ENCODE measurements at places on chromosomes 2 and 18.

DNA sequence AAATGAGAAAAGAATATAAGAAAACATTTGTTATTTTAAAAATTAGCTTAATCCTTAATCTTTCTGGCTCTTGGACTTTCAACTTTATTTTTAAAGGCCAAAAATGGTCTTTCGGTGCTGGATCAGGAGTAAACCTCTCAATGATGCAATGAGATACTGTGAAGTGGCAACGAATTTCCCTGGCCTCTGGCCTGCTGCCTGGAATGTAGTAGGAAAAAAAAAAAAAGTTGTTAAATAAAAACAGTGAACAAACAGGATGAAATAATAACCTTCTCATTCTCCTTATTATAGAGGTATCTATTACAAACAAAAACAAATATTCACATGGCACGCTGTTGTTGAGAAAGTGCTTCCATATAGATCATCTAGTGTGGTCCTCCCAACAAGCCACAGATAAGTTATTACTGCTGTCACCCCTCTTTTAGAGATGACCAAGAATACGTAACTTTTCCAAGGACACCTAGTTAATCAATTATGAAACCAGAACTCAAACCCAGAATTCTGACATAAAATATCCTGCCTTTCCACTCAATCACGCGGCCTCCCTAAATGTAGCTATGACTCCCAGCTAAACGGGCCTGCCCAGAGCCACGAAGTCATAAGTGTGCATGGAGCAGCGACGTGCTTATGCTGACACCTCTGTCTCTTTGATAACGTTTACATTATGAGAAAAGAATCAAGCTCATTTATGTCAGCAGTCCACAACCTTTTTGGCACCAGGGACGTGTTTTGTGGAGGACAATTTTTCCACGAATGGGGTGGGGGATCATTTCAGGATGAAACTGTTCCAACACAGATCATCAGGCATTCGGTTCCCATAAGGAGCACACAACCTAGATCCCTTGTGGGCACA lies 170.9 kb downstream of the BCL2 start:
- peak; percentile 73 for DNase-seq

- DNase-seq: no peak
Measured at GRCh38 chr2:193876980-193877379, 1682.2 kb upstream of the TMEFF2 start.

GRCh38 chr18:78448106-78448505 lies 531.5 kb upstream of the SALL3 start:
- DNase-seq: no peak

DNA sequence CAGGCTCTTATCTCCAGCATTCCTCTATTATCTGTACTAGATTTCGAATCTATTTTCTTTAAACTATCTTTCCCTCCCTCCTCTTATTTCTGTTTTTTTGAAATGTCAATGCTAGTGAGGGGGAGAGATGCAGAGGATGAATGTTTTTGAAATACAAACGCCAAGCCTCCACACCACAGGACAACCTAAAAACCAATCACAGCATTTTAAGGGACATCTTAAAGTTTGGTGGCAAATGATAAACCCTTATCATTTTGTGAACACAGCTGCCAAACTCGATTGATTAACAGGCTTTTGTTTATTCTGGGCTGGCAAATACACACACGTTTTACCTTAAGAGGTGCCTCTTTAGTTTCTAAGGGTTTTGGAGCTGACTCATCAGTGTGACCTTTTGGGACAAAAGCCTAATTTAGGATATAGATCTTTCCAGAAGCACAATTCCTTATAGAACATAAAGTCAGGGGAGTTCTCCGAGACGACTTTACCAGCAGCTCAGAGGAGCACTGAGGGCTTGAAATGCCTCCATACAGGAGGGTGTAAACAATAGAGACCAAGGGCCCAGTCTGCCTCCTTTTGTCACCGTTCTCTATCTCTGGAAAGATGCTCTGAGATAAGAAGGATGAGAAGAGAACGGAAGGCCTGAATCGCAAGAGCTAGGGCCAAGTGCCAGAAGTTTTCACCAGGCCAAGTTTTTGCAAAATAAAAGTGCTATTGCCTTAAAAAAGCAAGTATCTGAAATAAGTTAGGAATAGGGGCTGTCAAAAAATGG lies 4.2 kb upstream of the MEIS1 start:
- DNase-seq: no peak

DNA sequence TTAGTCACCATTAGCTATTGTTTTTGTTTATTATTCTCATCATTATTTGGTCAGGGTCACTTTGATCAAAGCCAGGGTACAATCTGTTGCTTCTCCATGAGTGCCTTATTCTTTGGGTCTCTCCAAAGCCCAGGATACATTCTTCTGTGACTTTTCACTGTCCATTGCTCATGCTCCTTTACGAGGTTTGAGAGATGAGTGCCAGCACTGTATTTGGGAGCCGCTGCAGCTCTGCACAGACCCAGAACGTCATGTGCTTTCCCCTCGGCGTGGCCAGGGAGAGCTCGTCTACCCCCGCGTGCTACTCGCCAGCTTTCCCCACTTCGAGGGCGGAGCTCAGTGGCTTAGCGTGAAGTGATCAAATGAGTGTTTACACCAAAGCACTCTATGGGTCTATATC lies 123.7 kb downstream of the COL6A3 start:
- peak; percentile 6 for DNase-seq

DNA sequence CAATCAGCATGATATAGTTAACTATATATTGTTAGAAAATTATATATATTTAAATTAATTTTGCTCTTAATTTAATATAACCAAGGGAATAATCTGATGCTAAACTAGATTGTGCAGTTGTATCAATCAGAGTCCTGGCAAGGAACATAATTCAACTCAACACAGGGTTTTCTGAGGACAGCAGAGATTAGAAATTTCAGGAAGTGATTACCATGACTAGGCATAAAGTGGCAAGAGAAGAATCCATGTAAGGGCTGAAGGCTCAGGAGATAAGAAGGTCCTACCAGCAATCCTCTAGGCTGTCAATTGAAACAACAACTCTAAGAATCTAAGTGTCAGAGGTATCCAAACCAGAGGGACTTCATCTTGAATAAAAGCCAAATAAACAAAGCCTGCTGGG lies 807.8 kb downstream of the DSC3 start:
- DNase-seq: no peak

- no peak for DNase-seq
Measured at GRCh38 chr2:142734770-142735169, 142.7 kb upstream of the KYNU start.

- DNase-seq: no peak
Measured at GRCh38 chr2:14120376-14120775, 512.1 kb upstream of the LRATD1 start.

- DNase-seq: no peak
Measured at GRCh38 chr2:207238831-207239701, 73.3 kb upstream of the KLF7 start.

GRCh38 chr2:239951129-239951734 lies 73.9 kb downstream of the NDUFA10 start:
- no peak for DNase-seq

GRCh38 chr2:121052023-121052422 lies 233.0 kb downstream of the TFCP2L1 start:
- DNase-seq: no peak

DNA sequence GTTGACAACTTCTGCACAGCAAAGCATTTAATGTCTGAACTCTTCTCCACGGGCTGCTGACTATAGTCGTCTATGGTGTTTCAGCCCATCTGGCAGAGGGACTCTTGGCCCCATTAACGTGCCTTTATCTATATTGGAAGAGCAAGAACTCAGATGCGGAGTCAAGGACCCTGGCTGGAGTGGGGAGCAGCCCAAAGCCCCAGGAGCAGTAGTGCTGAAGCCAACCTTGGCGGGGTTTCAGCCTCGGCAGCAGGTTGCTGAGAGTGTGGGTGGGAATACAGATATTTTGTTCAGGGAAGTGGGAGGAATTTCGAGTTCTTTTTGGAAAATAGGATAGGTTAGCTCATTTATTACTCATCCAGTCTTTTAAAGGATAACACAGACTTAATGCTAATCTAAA lies 34.2 kb downstream of the TMEM17 start:
- peak; percentile 44 for DNase-seq

DNA sequence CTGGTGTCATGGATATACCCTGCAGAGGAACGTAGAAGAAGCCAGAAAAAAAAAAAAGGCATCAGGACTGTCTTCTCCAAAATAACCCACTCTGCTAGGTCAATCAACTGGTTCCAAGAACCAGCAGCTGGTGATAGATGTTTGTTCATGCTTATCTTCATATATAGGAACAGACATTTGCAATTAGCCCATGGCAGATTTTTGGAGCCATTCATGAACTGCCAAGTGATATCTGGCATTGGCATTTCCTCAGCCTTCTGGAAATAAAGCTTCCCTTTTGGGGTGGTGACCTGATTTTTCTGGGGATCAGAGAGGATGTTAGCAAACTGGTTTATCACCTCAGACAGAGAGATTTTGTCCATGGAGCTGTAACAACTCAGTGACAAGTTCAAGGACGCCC lies 234.9 kb downstream of the OSR1 start:
- no peak for DNase-seq

GRCh38 chr2:240832921-240833494 lies 13.0 kb upstream of the KIF1A start:
- DNase-seq: no peak

DNA sequence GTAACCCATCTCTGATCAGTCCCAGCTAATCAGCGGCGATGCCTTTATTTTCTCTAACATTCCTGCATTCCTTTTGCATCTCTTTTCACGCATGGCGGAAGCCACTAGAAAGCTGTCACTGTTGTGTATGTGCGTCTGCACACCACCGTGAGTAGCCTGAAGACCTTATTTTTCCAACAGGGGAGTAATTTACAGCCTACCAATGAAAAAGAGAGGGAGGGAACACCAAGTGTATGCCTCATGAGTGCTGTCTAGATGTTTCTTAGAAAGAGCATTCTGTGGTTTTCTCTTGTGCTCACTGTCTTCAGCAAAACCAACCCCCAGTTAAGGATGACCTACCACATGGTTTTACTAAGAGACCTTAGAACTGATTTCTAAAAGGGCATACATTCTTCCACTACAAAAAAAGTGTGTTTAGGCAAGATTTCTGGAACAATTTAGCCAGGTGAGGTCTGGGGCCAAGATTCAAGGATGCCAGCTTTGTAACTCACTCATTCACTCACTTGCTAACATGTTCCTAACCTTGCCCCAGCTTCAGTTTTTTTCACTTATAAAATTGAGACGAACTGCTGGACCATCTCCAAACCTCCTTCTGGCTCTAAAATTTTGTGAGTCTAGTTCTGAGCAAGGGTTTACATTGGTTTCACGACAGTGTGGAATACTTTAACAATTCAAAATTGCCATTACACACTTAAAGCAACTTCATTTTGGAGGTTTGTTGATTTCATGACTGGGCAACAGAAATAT lies 51.4 kb downstream of the BCL2 start:
- no peak for DNase-seq

DNA sequence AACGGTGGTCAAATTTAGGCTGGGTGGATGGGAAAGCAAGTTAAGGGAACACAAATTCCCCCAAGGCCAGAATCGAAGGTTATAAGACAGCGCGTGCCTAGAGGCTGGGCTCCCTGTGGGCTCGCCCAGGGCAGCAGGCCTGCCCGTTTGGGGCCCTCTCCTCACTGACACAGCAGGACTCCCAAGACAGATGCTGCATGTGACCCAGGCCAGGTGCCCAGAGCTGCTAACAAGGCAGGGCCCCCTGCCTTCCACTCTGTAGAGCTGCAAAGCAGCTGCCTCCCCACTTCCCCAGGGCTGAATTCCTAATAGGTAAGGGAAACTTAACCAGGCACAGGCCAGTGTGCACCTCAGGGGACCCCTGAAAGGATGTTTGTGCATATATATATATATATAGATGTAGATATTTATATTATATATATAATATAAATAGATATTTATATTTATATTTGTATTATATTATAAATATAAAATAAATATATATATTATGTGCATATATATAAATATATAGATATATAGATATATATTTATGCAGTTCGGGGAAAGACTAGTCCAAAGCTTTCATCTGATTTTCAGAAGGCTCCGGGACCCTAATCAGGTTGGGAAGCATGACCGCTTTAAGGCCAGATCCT lies 43.7 kb downstream of the TMEM37 start:
- no peak for DNase-seq

DNA sequence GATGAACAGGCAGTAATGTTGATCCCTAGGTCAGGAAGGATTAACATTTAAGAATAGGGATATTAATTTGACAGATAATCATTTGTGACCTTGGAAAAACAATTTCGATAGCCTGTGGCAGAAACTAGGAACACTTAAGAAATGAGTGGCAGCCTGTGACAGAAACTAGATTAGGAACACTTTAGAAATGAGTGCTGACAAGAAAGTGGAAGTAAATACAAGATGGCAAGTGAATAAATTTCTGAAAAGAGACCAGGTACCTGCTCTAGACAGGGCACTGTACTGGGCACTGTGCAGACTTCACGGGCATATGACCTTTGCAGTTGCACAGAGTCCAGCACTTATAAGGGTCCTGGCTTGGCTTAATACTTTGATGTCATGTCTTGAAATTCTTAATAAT lies 5.5 kb upstream of the HNRNPA3 start:
- no peak for DNase-seq

DNA sequence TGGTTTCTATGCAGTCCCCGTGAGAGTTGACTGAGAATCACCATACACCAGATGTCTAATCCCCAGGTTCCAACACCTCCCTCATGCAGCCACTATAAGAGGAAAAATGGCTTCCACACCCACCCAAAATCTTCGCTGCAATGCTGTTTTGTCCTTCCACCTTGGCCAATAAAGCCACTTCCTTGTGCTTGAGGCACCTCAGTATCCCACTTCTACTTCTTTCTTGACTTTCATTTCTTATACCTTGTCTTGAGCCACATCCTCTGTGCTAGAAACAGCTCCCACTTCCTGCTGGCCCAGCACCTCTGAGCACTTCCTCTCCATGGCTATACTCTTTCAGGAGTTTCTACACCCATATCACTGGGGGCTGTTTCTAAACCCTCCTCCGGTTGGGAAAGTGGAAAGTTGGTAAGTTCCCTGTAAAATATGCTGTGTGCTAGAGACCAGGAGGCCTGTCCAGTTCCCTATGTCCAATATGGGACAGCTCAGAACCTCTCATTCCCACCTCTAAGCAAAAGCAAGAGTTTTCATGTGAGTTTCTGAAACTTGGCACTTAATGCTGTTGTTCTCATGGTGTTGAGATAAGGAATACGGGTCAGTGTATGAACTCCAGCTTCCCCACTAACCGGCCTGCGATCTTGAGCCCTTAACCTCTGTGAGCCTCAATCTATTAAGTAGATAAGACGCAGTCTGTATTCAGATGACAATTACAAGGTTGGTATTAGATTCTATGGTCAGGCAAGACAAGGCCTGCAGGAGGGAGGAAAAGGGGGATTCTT lies 209.1 kb upstream of the ID2 start:
- no peak for DNase-seq

GRCh38 chr2:173432049-173432754 lies 77.5 kb downstream of the CDCA7 start:
- DNase-seq: no peak

- no peak for DNase-seq
Measured at GRCh38 chr18:24731158-24731557, 270.7 kb downstream of the HRH4 start.

Data from NCI-H1092 treated with DMSO at 0.1 percent for 48 hours (cell line).